Stimulated activated CD8-positive, alpha-beta memory T cell treated with anti-CD3 and anti-CD28 coated beads, Interleukin-2, amount 100 ng/mL, for 1 hour (primary cell): ENCODE measurements at places on chromosomes 16 and 17.

DNA sequence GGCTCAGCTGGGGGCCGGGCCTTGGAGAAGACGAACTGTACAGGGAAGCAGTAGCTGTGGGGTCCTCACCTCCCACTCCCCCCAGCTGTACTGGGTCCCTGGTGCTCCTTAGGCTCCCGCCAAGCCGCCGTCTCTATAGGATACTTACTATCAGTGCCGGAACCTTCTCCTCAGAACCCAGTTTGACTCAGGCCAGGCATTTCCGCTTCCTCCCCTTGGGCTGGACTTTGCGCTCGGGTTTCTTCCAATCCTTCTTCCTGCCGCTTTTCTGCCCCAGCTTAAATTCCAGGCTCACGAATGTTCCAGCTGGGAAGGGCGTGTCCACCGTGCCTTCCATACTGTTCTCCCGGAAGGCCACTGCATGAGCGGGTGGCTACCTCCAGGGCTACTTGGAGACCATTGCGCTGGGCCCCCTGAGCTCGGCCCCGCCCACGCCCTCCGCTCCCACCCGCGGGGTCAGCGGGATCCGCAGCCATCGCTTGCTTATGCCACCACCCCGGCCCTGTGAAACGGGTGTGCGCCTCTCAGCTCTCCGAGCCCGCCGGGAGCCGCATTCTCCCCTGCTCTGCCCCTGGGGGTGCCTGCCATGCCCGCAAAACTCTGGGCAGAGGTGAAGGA lies 1795.9 kb downstream of the TP53TG3F start:
- no peak for DNase-seq

DNA sequence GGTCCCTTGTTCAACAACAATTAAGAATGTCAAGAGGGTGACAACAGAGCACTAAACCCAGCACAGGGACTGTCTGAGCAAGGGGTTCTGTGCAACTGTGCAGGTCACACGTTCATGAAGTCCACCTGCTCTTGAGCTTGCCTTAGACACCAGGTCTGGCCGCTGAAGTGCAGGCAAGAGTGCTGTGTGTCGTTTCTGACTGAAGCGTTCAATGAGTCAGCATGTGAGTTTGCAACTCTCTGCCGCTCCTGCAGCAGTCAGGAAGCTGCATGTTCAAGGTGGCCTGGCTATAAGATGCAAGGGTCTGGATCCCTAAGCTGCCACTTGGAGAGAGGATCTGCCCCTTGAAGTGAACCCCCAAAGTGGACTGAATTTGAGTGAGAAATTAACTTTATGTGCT lies 332.7 kb upstream of the HSBP1 start:
- no peak for DNase-seq

DNA sequence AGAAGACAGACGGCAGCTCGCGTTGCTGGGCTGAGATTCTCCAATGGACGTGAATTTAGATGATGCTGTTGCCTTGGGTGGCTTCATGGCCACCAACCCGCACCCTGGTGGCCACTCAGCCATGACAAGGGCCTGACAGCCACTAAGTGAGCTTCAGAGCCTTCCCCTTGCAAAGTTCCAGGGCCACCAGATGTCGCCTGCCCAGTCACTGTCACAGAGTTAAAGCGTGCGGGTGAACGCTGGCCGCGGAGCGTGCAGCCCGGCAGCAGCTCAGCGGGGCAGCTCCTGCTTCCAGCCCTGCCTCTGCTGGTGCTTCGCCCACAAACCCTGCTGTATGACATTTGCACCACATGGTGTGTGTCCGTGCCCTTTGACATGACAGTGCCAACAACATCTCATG lies 13.3 kb upstream of the KREMEN2 start:
- DNase-seq: no peak

- peak; percentile 35 for DNase-seq
Observed at GRCh38 chr16:50152351-50152806, 727 bp upstream of the TENT4B start.

DNA sequence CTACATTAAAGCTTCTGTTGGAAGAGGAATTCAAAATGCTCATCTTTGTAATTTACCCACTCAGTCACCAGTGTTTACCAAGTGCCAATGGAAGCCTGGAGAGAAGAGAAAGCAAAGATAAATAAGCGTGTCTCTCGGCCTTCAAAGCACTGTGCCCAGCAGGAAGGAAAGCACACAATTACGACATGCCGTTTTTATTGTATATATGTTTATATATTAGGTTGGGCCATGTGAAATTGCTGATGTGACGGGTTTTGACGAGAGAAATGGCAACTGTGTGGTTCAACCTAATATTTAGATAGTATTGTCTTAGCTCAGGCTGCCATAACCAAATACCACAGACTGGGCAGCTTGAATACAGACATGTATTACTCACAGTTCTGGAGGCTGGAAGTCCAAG lies 79.3 kb upstream of the HSBP1 start:
- no peak for DNase-seq

DNA sequence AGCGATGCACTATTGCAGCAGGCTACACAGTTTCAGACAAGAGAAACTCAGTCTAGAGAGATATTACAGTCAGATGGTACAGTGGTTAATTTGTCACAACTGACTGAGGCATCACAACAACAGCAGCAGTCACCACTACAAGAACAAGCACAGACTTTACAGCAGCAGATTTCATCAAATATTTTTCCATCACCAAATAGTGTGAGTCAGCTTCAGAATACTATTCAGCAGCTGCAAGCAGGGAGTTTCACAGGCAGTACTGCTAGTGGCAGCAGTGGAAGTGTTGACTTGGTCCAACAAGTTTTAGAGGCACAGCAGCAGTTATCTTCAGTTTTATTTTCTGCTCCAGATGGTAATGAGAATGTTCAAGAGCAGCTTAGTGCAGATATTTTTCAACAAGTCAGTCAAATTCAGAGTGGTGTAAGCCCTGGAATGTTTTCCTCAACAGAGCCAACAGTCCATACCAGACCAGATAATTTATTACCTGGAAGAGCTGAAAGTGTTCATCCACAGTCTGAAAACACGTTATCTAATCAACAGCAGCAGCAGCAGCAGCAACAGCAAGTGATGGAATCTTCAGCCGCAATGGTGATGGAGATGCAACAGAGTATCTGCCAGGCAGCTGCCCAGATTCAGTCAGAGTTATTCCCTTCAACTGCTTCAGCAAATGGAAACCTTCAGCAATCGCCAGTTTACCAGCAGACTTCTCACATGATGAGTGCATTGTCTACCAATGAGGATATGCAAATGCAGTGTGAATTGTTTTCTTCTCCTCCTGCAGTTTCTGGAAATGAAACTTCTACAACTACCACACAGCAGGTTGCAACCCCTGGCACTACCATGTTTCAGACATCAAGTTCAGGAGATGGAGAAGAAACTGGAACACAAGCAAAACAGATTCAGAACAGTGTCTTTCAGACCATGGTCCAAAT lies 34.1 kb downstream of the NQO1 start:
- DNase-seq: no peak

DNA sequence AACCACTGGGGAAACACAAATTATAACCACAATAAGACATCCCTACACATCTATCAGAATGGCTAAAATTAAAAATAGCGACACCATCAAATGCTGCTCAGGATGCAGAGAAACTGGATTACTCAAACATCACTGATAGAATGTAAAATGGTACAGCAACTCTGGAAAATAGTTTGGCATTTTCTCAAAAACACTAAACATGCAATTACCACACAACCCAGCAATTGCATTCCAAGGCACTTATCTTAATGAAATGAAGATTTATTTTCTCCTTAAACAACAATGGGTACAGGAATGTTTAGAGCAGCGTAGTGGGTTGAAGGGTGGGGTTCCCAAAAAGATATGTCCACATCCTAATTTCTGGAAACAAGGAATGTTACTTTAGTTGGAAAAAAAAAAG lies 309.0 kb upstream of the PMFBP1 start:
- no peak for DNase-seq

GRCh38 chr17:72146371-72146770 lies 25.6 kb downstream of the SOX9 start:
- DNase-seq: no peak

DNA sequence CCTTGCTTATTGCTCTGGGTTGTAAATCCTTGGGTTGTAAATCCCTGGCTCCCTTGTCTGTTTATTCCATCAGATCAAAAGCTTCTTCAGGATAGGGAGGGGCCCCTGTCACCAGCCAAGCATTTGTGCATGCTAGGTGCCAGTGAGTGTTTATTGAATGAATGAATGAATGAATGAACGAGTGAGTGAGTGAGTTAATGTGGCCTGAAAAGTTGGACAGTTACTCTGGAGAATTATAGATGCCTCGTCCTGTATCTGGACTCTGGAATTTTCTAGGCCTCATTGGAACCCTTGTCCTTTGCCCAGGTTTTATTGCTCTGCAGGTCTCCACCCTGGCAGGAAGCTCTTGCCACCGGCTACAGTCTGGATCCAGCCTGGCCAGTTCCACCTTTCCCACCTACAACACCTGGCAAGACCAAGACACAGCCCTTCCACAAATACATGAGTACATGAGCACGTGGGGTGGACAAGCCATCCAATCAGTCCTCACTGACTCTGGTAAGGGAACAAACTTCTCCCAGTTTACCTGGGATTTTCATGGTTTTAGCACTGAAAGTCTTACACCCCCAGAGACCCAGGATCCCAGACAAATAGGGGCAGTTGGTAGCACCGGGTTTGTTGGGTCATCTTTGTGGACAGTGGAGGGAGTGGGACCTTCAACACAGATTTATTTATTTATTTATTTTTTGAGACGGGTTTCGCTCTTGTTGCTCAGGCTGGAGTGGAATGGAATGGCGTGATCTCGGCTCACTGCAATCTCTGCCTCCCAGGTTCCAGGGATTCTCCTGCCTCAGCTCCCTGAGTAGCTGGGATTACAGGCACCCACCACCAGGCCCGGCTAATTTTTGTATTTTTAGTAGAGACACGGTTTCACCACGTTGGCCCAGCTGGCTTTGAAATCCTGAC lies 14.7 kb upstream of the CDH1 start:
- no peak for DNase-seq

DNA sequence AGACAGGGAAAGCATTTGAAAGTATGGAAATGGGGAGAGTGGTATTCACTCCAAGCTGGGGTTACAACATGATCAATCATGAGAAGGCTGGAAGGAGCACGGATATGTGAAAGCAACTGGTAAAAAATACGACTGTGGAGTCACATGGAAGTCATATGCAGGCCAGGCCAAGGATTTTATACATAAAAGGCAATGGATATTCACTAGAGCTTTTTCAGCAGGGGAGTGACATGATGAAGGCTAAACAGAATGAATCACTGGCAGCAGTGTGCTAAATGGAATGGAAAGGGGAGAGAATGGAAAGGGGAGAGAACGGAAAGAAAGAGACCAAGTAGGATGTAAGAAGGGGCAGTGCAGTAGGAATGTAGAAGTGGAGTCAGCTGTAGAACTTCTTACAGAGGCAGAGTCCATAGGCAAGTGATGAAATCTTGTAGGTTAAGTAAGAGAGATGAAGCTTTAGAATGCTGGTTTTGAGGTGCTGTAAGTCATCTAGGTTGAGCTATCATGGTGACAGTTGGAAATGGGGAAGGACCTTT lies 13.0 kb upstream of the NETO2 start:
- DNase-seq: no peak

GRCh38 chr17:45857977-45858708 lies 13.5 kb downstream of the SPPL2C start:
- DNase-seq: no peak

GRCh38 chr16:12220766-12221165 lies 244.2 kb downstream of the SNX29 start:
- DNase-seq: no peak

GRCh38 chr17:7215136-7215638 lies 4.4 kb downstream of the DLG4 start:
- no peak for DNase-seq

- DNase-seq: no peak
Observed at GRCh38 chr17:82412535-82413520, 5.3 kb upstream of the HEXD start.

GRCh38 chr17:21365016-21365415 lies 11.1 kb upstream of the KCNJ12 start:
- DNase-seq: no peak

DNA sequence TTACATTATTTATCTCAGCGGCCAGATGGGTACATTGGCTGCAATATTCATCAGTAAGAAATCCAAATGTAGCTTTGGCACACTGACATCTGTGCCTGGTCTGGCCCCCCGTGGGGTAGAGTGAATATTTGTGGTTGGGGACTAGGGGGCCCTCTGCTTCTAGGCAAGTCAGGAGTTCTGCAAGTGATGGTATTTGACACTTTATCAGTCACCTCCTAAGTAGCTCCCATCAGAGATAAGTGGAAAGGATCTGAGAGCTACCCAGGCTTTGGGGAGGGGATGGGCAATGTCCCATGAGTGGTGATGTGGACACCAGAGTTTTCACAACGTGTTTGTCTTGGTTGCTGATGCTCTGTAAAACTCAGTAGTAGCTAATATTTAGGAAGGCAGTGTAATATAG lies 609.9 kb upstream of the RBFOX1 start:
- no peak for DNase-seq

DNA sequence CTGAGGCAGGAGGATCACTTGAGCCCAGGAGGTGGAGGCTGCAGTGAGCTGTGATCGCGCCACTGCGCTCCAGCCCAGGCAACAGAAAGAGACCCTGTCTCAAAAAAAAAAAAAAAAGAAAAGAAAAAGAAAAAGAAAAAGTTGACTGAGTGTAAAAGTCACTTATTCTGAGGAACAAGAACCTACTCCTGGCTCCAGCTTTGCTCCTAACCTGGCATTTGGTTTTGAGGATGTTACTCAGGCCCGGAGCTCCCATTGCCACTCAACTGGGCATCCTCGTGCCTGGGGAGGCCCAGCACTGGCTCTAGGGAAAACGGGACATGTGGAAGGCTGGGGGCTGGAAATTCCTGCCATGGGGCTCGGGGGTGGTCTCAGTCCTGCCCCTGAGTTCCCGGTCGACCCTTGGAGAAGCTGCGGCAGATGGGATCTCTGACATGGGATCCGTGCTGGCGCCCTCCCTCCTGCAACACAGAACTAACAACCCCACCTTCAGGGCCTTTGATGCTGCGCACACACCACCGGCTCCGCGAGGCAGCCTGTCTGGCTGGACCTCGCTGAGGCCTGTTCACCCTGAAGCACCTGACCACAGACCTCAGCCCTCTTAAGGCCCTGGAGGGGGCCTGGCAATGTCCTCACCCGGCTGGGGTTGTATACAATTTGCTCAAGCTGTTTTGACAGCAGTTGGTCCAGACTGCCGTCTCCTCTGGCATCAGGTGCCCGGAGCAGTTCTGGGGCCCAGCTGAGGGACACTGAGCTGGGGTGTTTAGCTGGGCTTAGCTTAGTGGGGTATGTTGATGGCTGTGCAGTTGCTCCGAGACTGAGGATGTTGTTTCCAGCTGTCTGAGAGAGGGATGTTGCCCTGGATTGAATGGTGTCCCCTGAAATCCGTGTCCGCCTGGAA lies 12.3 kb downstream of the CD7 start:
- DNase-seq: no peak

GRCh38 chr17:47808036-47808829 lies 13.4 kb downstream of the OSBPL7 start:
- DNase-seq: no peak
